ENCODE measurements at places on chromosomes 11 and 22.

- DNase-seq: peak; percentile 2
Measured at GRCh38 chr11:80155412-80156017, 714.7 kb upstream of the TENM4 start.

- DNase-seq: peak; percentile 9
Measured at GRCh38 chr11:14973621-14974514, 1.7 kb upstream of the CALCA start.

- no peak for DNase-seq
Measured at GRCh38 chr22:29629903-29630516, 26.6 kb downstream of the NF2 start.

DNA sequence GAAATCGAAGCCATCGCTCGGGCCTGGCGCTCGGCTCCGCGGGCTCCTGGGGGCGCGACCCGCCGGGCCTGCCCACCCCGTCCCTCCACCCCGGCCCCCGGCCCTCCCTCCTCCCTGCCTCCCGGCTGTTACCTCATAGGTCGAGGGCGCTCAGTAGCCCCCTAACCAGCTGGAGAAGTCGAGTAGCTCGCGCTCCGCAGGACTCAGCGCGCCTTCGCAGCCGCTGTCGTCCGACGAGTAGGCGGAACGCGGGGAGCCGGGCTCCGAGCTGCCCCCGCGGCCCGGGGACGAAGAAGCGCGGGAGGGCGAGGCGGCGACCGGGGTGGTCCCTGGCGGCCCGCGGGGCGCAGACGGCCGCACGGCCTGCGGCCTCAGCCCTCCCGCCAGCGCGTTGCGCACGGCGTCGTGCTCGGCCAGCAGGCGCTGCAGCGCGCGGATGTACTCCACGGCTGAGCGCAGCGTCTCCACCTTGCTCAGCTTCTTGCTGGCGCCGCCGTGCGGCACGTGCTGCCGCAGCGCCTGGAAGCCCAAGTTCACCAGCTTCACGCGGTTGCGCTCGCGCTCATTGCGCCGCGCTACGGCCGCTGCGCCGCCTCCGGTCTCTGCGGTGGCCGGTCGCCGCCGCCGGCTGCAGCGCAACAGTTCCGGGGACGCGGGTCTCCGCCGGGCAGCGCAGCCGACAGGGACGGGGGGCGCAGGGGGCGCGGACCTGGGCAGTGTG is 627 bp downstream of the ASCL2 start:
- DNase-seq: peak; percentile 43

GRCh38 chr22:27913162-27913741 is 5.8 kb downstream of the PITPNB start:
- no peak for DNase-seq

- DNase-seq: no peak
Measured at GRCh38 chr11:134544095-134544815, 132.2 kb upstream of the B3GAT1 start.

- no peak for DNase-seq
Measured at GRCh38 chr11:290621-291231, 1.8 kb downstream of the PGGHG start.

- no peak for DNase-seq
Measured at GRCh38 chr11:63931876-63932275, 6.9 kb upstream of the NAA40 start.
